CD4-positive, alpha-beta T cell treated with Interleukin-4 for 1 hour (primary cell): ENCODE measurements at places on chromosomes 7 and 10.

DNA sequence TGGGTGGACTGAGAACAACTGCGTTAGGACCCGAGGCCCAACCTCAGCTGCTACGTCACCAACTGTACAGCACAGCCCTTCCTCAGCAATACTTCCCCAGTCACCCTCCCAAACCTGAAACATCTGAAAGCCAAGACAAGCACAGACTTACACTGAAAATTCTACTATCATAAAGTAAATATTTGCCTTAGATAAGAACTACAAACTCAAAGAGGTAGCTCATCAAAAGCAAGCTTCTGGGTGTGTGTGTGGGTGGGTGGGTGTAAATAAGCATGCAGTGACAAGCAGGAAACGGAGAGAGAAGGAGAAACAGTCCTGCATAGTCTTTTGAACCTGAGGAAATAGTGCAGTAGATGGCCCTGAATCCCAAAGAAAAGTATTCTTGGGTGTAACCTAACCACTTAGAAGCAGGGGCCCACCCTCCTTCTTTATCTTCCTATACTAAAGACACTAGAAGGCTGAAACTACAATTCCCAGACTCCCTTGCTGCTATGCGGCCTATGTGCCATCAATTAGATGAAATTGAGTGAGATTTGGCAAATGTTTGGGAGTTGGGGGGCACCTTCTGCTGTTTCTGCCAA is 18.7 kb downstream of the SLC25A13 start:
- DNase-seq: no peak

- no peak for DNase-seq
Observed at GRCh38 chr7:103080923-103081322, 6.0 kb downstream of the ARMC10 start.

DNA sequence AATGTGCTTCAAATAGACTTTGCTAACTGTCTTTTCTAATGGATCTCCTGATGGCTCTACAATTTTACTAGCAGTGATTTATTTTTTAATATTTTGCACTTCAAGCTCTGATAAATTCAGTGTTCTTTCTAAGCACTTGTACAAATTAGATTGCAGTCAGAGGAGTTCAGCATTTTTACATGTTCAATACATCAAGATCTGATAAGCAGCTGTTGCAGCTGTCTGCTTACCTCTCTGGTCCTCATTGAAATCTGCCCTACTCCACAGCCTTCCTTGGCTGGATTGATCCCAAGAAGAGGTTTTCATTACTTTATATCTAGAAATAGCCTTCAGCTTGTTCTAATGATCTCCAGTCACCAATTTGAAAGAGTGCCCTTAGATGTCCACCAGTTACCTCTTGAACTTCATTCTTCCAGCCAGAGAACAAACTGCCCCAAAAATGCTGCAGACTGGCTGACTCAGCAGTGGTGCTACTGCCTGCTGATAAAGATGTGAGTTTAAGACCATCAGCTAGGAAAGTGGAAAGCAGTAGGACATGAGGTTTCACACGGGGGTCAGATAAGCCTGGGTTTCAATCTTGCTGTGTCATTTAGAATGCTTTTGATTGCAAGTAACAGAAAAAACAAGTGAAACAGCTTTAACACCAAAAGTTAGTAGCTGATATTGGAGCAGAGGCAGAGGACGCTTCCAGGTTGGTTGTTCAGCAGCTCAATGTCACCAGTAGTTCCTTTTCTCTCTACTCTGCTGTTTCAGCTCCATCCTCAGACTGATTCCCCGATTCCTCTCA is 350.9 kb upstream of the NPVF start:
- no peak for DNase-seq

GRCh38 chr7:69949122-69949521 is 350.8 kb downstream of the AUTS2 start:
- DNase-seq: no peak

- no peak for DNase-seq
Observed at GRCh38 chr10:26269754-26270153, 53.2 kb downstream of the GAD2 start.

- DNase-seq: no peak
Observed at GRCh38 chr10:80697926-80698325, 160.2 kb downstream of the SH2D4B start.

- DNase-seq: no peak
Observed at GRCh38 chr7:3232228-3232627, 68.8 kb upstream of the SDK1 start.

- DNase-seq: no peak
Observed at GRCh38 chr10:74384615-74385183, 233.7 kb downstream of the ADK start.

GRCh38 chr7:1026721-1027161 is 17.6 kb upstream of the GPR146 start:
- DNase-seq: no peak
